Endothelial cell (in vitro differentiated cells): ENCODE measurements at places on chromosomes 3 and 15.

GRCh38 chr3:60578936-60579335 is 672.3 kb downstream of the FHIT start:
- DNase-seq = no peak

- no peak for DNase-seq
Observed at GRCh38 chr3:179967622-179968021, 69.1 kb downstream of the PEX5L start.

GRCh38 chr3:184565421-184566211 is 4.0 kb downstream of the EPHB3 start:
- no peak for DNase-seq

GRCh38 chr15:51313074-51313393 is 25.4 kb downstream of the CYP19A1 start:
- DNase-seq = no peak

- DNase-seq = no peak
Observed at GRCh38 chr3:126026761-126027160, 57.2 kb downstream of the SLC41A3 start.

- no peak for DNase-seq
Observed at GRCh38 chr15:47885920-47886319, 168.6 kb downstream of the SEMA6D start.

GRCh38 chr15:63291507-63291906 is 14.1 kb downstream of the APH1B start:
- DNase-seq = no peak

GRCh38 chr3:32448686-32449474 is 53.8 kb downstream of the CMTM6 start:
- DNase-seq = no peak
